ENCODE measurements at places on chromosomes 2 and 18.
A peak's percentile ranks its signal among the peaks of the same experiment; 100 is the strongest.

GRCh38 chr18:79825913-79826312 is 28.2 kb downstream of the KCNG2 start:
- DNase-seq, result no peak

DNA sequence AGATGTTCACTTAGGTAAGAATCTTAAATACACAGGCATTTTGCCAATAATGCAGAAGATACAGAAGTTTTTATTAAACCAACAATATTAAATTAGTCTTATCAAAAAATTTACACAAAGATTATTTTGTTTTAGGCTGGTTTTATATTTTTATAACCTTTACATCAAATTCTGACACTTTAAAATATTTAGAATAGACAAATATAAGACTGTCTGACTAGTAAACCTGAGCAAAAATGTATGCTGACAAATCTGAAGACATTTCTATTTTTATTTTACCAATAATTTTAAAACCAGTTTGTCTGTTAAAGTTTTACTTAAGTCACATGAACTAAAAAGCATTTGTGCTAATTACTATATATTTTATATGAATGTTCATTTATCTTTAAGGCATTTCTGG is 72.1 kb upstream of the ZNF236 start:
- DNase-seq, result no peak

GRCh38 chr18:68991286-68991685 is 193.4 kb downstream of the CCDC102B start:
- DNase-seq, result no peak

DNA sequence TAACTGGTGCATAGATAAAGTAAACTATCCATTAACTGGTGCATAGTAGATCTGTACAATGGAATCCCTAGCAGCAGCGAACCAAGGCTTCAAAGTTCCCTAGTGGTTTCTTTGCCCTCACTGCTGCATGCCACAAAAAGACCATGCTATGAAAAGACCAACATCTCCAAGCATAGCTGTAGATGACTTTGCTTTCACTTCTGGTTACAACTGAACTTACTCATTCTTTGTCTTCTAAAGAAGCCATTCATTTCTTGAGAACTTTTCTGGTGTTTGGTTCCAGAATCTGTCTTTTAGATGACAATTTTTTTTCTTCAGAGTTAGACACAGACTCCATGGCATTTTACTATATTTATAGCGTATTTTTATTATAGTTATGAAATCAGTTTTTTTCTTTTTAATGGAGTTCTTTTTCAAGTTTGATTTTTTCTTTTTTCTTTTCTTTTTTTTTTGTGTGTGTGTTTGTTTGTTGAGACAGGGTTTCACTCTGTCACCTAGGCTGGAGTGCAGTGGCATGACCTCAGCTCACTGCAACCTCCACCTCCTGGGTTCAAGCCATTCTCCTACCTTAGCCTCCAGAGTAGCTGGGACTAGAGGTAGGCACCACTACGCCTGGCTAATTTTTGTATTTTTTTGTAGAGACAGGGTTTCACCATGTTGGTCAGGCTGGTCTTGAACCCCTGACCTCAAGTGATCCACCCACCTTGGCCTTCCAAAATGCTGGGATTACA is 63.6 kb downstream of the SLC35F5 start:
- peak; percentile 28 for DNase-seq

DNA sequence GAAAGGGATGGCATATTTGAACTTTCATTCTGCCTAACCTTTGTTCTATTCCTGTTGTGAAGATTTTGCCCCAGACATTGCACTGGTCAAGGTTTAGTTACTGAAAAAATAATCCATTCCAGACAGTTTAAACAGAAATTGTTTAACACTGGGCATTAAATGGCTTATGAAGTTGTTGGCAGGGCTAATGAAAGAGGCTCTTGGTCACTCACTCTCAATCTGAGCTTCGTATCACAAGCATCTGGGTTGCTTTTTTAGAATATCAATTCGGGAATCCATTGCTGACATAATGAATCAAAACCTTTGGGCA is 8.0 kb upstream of the ACYP2 start:
- no peak for DNase-seq

DNA sequence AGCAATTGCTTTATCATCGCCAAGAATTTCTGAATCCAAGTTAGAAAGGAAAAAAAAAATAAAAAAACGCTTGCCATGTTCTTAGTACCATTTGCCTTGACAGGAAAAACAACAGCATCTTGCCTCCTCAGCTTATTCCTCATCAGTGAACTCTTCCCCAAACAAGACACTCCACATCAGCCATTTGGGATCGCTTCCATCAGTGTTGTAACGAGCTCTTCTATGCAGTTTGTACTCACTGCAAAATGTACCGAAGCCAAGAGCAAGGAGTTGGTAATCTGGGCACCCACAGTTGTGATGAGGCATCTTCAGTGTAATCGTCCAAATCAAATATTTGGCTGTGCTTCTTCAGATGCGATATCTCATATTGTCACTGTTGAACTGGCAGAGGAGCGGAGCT is 503.7 kb downstream of the TMEM182 start:
- no peak for DNase-seq

DNA sequence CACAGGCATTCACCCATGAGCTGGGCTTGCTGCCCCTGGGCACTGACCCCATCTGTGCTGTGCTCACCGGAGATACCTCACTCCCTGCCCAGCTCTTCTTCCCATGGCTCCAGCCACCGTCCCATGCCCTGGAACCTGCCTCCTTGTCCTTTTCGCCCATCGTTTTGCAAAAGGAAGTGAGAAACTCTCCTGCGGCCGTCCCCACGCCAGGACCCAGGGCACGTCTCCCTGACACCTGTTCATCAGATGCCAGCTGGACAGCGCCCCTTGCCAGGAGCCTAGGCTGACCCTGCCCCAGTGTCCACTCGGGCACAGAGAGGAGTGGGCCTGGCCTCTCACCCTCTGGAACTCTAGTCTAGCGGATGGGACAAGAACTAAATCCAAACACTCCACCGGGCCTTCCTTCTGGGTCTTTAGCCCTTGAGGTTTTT is 238.6 kb downstream of the SEPTIN10 start:
- DNase-seq, result no peak

- DNase-seq, result no peak
Observed at GRCh38 chr2:229572507-229573271, 141.7 kb downstream of the DNER start.

DNA sequence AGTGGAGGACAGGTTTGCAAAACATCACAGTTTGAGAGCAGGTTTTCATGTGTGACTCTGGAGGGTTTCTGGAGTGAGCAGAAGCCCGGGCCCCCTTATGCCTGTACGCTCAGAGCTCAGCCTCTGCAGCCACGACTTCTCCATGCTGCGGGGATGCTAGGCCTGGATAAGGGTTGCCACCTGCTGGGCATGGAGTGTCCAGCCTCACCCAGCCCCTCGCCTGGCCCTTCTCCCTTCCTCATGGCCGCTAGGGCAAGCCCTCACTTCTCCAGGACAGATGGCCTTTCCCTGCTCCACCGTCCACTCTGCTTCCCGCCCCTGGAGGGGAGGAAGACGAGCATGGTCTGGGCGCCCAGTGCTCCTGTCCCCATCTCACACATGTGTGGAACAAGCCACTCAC is 318.7 kb downstream of the GBX2 start:
- no peak for DNase-seq

GRCh38 chr2:6973895-6974545 is 56.8 kb downstream of the RNF144A start:
- no peak for DNase-seq

DNA sequence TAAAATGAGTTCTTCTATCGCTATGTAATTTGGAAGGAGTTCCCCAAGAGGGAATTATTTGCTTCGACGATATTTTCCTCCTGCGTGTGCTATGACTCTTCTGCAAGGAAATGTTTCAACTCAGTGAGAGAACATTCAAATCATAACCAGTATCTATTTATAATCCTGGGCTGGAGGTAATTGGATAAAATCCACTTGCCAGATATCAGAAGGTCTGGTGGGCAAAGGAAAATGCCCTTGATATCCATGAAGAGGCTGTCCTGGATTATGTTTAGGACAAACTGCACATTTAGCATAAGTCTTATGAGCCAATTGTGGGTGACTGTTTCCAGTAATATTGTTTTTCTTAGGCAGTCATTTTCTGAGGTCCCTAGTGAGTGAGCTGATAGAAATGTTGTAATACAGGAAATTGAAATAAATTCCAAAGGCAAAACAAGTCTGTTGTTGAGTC is 17.7 kb downstream of the RPIA start:
- no peak for DNase-seq

GRCh38 chr2:241195506-241196130 is 7.1 kb downstream of the ANO7 start:
- no peak for DNase-seq

- DNase-seq, result no peak
Observed at GRCh38 chr2:11678306-11678960, 8.4 kb upstream of the NTSR2 start.

GRCh38 chr2:42045352-42045751 is 2.5 kb upstream of the PKDCC start:
- DNase-seq, result no peak

DNA sequence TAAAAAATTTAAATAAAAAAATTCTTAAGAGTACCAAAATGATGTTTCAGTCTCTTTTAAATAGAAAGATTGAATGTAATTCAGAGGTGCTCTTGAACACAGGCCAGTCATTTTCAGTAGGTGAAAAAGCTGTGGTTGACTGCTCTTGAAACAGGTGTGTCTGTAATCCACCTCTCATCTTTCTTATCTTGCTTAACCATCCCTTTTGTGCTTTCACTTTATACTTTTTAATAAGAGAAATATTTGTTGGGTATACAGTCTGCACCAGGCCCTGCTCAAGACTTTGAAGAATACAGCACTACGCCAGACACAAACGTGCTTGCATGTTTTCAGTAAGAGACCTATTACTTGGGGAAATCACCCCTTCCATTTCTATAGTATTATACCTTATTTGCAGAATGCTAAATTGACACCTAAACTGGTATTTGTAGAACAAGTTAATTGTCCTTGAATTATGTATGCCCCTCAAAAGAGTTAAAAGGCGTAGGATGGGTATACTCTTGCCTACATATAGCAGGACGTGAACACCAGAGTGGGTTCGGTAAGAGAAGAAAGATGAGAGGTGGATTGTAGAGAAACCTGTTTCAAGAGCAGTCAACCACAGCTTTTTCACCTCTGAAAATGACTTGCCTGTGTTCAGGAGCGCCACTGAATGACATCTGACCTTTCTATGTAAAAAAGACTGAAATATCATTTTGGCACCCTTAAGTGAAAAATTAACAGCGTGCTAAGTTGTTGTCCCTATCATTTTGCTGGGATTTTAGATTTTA is 4.0 kb upstream of the RTN4 start:
- peak; percentile 21 for DNase-seq

GRCh38 chr2:77778917-77779316 is 256.7 kb upstream of the LRRTM4 start:
- DNase-seq, result no peak

- DNase-seq, result no peak
Observed at GRCh38 chr18:22047485-22047884, 121.9 kb upstream of the GATA6 start.

DNA sequence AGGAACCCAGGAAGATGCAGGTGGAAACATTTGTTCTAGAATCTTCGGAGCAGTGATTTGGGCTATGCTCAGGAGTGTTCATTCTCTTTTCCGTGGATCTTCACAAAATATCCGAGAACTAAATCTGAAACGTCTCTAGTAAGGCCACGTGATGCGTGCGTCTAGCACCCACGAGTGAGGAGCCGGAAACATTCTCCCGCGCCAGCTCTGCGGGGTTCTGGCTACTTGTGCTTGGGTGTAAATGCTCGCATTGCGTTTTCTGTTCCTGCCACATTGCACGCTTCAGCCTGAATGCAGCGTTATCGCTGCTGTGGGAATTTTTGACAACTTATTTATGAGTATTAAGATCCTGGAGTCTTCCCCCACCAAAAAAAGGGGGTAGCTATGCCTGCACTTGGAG is 71.4 kb downstream of the KLHL29 start:
- DNase-seq, result no peak

- DNase-seq, result peak; percentile 30
Observed at GRCh38 chr2:24824966-24825882, 32.0 kb downstream of the CENPO start.

DNA sequence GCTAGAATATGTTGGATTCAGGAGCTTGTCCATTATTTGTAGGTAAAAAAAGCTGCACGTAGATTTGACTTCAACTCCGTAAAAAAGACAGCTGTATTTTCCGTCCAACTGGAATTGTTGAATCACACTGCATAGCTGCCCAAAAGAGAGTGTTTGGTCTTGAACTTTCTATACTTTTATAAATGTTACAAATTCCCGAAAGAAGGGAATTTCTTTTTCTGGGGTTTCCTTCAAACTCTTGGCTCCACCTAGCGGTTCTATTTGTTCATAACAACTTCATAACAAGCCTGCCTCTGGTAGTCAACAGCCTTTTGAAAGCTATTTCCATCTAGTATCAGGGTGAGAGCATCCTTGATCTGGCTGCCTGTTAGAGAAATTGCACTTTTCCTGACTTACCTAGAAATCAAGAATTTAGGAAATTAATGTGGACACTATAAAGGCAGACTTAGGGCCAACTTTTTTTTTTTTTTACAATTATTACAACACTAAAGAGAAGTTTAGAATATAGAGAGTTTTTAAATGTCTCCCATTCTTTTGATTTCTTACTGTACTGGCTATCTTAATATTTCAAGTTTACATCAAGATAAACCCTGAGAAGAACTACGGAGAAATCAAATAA is 48.1 kb downstream of the TMEM185B start:
- peak; percentile 63 for DNase-seq

DNA sequence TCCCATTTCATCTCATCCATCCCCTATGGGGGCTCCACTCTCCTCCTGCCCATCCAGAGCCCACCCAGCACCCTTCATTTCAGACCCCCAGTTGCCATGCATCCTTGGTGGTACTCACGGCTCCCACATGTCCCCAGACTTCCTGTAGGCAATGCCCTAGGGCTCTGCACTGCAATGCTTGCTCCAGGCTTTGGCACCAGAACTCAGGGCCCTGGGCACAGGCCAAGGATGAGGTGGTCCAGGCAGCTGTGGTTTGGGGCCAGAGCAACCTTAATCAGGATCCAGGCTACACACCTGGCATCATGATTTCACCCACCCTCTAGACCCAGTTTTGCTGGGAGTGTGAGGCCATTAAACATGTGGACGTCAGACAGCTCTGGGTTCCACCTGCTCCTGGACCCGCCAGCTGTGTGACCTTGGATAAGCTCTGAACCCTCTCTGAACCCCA is 414 bp downstream of the SFTPB start:
- DNase-seq, result no peak

DNA sequence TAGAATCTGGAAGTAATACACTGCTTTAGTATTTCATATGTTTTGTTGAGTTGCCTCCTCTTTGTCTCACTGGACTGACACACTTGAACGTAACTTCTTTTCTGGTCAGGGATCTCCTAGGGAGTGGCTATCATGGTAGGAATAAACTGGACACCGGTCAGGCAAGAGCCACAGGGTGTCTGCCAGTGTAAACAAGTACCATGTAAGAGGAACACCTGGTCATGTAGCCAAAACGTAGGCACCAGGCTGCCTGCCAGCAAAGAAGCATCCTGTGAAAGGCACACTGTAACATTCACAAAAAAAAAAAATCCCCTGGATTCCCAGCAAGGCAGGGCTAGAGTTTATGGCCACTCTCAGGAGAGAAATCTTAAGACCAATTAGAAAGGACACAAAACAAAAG is 372.8 kb upstream of the RND3 start:
- DNase-seq, result no peak
